T-helper 2 cell (primary cell): ENCODE measurements at places on chromosomes 7 and 10.

GRCh38 chr7:45708046-45708950, 134.1 kb downstream of the ADCY1 start:
- no peak for DNase-seq

DNA sequence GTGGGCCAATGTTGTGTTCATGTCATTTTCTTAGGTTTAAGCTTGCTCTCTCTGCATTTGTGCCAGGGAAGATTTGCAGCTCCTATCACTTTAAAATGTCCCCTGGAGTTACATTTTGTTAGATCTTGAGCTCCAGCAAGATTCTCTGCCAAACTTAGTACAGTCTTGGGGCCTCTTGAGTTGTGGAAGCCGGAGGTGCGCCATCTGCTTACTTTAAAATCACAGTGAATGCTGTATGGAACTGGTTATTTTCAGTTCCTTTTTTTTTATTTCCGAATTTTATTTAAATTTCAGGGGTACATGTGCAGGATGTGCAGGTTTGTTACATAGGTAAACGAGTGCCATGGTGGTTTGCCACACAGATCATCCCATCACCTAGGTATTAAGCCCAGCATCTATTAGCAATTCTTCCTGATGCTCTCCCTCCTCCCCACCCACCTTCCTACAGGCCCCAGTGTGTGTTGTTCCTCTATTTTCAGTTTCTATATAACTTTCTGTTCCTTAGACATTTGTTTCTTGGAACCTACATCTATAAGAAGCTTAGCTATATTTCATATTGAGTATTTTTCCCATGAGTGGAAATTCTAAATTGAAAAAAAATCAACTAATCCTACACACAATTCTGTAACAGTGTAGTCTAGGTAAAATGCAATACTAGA, 114.4 kb upstream of the CREB5 start:
- no peak for DNase-seq

DNA sequence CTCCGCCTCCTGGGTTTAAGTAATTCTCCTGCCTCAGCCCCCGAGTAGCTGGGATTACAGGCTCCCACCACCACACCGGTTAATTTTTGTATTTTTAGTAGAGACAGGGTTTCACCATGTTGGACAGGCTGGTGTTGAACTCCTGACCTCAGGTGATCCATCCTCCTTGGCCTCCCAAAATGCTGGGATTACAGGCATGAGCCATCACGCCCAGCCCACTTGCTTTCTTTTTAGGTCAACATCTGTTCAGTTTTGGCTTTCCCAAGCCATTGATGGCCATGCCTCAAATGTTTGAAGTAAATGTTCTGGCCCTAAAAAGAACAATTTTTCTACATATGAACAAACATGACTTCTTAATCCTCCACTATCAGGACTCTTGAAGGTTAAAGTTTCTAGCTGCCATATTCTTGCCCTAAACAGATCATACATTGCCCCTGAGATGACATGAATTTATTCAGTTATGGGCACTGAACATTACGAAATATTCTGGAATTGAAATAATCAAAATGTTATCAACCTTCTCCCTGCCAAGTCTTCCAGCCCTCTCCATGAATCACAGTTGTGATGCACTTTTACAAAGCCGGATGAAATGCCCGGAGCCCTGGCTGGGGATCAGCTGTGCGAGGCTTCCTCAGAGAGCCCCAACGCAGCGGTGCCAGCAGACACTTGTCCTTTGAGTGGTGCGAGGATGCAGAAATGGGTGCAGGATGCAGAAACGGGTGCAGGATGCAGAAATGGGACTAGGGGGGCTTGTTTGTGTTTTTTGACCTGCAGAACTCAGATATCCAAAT, 2.9 kb downstream of the MRLN start:
- no peak for DNase-seq

DNA sequence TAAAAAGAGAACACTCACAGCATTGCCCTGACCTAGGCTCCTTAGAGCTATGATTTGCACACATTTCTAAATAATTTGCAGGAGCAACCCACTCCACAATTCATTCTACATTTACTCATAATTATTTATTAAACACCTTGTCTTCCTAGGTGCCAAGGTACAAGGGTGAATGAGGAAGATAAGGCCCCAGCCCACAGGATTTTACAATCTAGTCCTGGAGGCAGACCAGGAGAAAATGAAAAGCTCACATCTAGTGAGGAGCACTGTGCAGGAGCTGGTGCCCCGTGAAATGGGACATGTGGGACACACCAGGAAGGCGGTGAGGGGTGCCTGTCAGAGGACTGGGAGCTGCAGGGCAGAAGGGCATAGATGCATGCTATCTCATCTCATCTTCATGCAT, 59.7 kb upstream of the LRRC18 start:
- no peak for DNase-seq

- DNase-seq: no peak
Measured at GRCh38 chr7:92767437-92767836, 68.9 kb downstream of the CDK6 start.

DNA sequence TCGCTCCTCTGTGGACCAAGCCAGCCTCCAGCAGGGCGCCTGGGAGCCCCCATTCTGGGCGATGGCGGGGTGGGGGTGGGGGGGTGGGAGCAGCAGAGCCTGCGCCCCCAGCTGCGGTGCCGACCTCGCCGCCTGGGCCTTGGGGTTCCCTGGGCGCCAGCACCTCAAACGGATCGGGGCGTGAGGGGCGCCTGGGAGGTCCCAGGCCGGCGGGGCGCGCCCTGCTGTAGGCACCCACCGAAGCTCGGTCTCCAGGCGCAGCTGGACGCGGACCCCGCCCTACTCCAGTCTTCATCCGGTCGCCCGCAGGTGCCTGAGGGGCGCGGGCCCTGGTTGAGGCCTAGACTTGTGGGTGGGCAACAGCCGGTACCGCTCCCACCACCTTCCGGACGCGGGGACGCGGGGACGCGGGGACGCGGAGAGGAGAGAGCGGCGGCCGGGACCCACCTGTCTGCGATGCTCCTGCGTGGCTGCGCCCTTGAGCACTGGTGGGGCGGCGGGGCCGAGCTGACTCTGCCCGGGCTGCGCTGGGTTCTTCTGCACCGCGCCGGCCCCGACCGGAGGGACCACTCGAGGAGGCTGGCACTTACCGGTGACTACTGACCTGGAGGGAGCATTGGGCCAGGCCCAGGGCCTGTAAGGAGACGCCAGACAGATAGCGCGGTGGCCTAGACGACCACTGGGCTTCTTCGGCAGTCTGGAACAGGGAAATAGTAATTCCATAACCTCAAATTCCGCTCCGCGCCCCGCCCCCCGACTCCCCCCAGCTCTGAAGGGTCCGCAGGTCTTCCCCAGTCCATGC, 5.5 kb upstream of the KCP start:
- no peak for DNase-seq

- DNase-seq: no peak
Measured at GRCh38 chr10:102131286-102132170, 1.3 kb upstream of the PPRC1 start.

- no peak for DNase-seq
Measured at GRCh38 chr7:112452102-112452888, 2.0 kb downstream of the IFRD1 start.

GRCh38 chr7:26664735-26665416, 199.5 kb downstream of the SKAP2 start:
- DNase-seq: peak; percentile 61

DNA sequence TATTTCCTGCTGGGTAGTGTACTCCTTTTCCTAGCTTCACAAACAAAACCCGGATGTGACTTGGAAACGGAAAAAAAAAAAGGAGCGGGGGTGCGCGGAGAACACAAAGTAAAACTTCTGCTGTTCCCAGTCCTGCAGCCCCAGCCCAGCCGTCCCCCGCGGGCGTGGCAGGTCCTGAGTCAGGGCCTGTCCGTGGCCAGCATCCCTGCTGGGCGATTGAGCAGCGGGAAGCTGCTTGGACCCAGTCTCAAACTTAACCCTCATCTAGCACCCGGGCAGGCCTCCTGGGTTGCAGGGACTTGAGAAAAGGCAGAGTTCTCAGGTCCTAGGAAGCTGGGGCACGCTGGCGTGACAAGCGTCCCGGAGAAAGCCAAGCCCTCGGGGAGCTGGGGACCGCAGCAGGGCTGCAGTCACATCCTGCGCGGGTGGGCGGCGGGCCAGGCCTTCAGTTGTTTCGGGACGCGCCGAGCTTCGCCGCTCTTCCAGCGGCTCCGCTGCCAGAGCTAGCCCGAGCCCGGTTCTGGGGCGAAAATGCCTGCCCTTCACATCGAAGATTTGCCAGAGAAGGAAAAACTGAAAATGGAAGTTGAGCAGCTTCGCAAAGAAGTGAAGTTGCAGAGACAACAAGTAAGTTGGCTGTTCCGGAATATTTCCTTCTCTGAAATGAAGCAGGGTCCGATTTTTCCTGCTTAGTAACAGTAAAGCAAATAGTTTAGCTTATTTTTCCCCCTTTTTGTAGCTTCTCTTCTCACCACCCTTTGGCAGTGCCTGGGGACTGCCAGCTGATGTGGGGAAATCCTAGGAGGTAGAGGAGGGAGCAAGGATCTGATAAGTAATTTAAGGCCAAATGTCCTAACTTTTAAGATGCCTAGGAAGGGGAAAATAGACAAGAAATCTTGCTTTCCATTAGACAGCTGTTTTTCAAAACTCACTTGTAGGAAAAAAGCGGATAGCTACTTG, at the start of gene GNG11:
Gene GNG11 (plus strand): TSS at position 129 of the 960 bp plus-strand sequence. CDS start 403 bp downstream, at position 532.
- no peak for DNase-seq

GRCh38 chr7:137258552-137258951, 85.0 kb downstream of the PTN start:
- DNase-seq: no peak

- no peak for DNase-seq
Measured at GRCh38 chr7:91685544-91685943, 195.0 kb downstream of the MTERF1 start.

DNA sequence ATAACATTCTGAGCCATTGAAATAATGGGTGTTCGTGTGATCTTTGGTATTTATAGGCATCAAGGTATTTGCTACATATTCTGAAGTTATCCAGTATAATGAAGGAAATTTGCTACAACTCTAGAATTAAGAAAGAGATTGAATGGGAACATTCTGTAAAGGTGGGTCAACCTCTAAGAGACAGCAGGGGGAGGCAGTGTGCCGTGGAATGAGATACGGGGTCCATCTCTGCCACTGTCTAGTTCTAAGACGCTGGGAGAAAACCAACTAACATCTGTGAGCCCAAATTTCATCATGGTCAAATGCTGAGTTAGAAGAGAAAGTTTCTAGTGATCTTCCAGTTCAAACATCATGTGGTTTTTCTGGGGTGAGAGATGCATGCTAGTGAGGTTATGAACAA, 368.9 kb downstream of the SORCS1 start:
- DNase-seq: no peak

GRCh38 chr10:98374217-98374985, 40.6 kb downstream of the PYROXD2 start:
- DNase-seq: no peak

GRCh38 chr7:5397736-5398135, 25.9 kb downstream of the TNRC18 start:
- no peak for DNase-seq

GRCh38 chr10:71419002-71419540, 22.4 kb downstream of the CDH23 start:
- no peak for DNase-seq
